Right atrium auricular region (tissue), 2 donors: ENCODE measurements at places on chromosomes 11 and 22. TPM values are rescaled to one million over a fixed set of nuclear protein-coding genes. Genes with fewer than 3 reads are reported as not detected.

Gene OR4D9
- total RNA-seq = not detected

- DNase-seq = no peak
Measured at GRCh38 chr11:26580929-26581328, 8.9 kb upstream of the MUC15 start.

GRCh38 chr11:131503017-131503416 is 132.6 kb downstream of the NTM start:
- no peak for DNase-seq

DNA sequence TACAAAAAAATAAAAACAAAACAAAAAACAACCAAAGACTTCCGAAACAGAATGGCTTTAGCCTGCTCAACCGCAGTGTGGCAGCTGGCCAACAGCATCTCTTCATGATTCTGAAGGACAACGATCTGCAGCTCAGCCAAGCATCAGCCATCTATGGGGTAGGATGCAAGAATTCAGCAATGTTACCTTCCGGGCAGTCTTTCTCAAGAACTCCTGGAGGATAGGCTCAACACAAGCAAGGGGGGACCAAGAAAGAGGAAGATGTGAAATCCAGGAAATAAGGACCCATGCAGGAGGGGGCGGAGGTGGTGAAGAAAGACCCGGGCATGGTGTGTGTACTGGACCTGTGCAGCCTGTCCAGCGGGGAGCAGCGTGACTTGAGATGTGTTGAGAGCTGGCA is 3.5 kb upstream of the TSPO start:
- no peak for DNase-seq

GRCh38 chr11:32983506-32983905 is 32.2 kb upstream of the DEPDC7 start:
- DNase-seq = no peak
